Right ventricle myocardium inferior (tissue), 1 donor: ENCODE measurements at places on chromosomes 7 and 10. TPM values are rescaled to one million over a fixed set of nuclear protein-coding genes. Genes with fewer than 3 reads are reported as not detected.

PNLIPRP3 gene
- total RNA-seq: not detected

PIP gene
- not detected for total RNA-seq

TFR2 gene
- total RNA-seq: 0.22 TPM

HSPA12A gene
- total RNA-seq: 20.8 TPM

SLC16A9 gene
- 0.89 TPM for total RNA-seq

SLC16A12 gene
- total RNA-seq: 1.1 TPM

NACAD gene
- 6.0 TPM for total RNA-seq

CFAP69 gene
- total RNA-seq: 1.6 TPM

AZGP1 gene
- 94.1 TPM for total RNA-seq

CYP2E1 gene
- 0.89 TPM for total RNA-seq

TDRD1 gene
- 4.0 TPM for total RNA-seq

PLXDC2 gene
- total RNA-seq: 13.1 TPM

SCRN1 gene
- total RNA-seq: 15.0 TPM

NANOS1 gene
- total RNA-seq: 16.0 TPM

CPA2 gene
- total RNA-seq: not detected

LAMTOR4 gene
- total RNA-seq: 99.4 TPM

TLX1 gene
- total RNA-seq: not detected

PTN gene
- 21.6 TPM for total RNA-seq

LHFPL3 gene
- total RNA-seq: not detected

HOXA6 gene
- not detected for total RNA-seq

SNX10 gene
- 1.9 TPM for total RNA-seq

PGAM2 gene
- total RNA-seq: 1,123 TPM

TIMM23 gene
- 86.1 TPM for total RNA-seq

COL17A1 gene
- total RNA-seq: 0.43 TPM

TRIM50 gene
- 0.32 TPM for total RNA-seq

CFTR gene
- 0.87 TPM for total RNA-seq

PAX4 gene
- not detected for total RNA-seq

NPFFR1 gene
- total RNA-seq: not detected

CUTC gene
- total RNA-seq: 37.2 TPM

CLEC5A gene
- total RNA-seq: 0.41 TPM

CYP17A1 gene
- not detected for total RNA-seq

GSTO2 gene
- 0.70 TPM for total RNA-seq

C7orf33 gene
- not detected for total RNA-seq

CPA1 gene
- not detected for total RNA-seq

HECW1 gene
- not detected for total RNA-seq

CUBN gene
- 0.92 TPM for total RNA-seq

CYP26C1 gene
- total RNA-seq: 0.05 TPM

GSDME gene
- total RNA-seq: 4.1 TPM

RNF32 gene
- total RNA-seq: 0.30 TPM

IDI2 gene
- total RNA-seq: 0.30 TPM

MKX gene
- 0.14 TPM for total RNA-seq

TSPAN33 gene
- total RNA-seq: 14.9 TPM

ST8SIA6 gene
- total RNA-seq: 9.3 TPM

PPP1R3C gene
- total RNA-seq: 137 TPM

TMEM273 gene
- 27.9 TPM for total RNA-seq

PHYHIPL gene
- not detected for total RNA-seq

FEZF1 gene
- total RNA-seq: not detected

CALHM1 gene
- total RNA-seq: not detected

SLC13A1 gene
- total RNA-seq: not detected

RSU1 gene
- 56.1 TPM for total RNA-seq

SAMD9L gene
- 3.8 TPM for total RNA-seq

MEOX2 gene
- 9.0 TPM for total RNA-seq

CD36 gene
- 1,230 TPM for total RNA-seq

GIMAP2 gene
- total RNA-seq: 6.2 TPM

KLF14 gene
- 0.08 TPM for total RNA-seq

CALHM2 gene
- 15.2 TPM for total RNA-seq

COL1A2 gene
- 96.6 TPM for total RNA-seq

ACSM6 gene
- total RNA-seq: not detected

RAB19 gene
- not detected for total RNA-seq
